Activated T-cell treated with anti-CD3 and anti-CD28 coated beads for 24 hours (primary cell): ENCODE measurements at places on chromosomes 13 and 19.

DNA sequence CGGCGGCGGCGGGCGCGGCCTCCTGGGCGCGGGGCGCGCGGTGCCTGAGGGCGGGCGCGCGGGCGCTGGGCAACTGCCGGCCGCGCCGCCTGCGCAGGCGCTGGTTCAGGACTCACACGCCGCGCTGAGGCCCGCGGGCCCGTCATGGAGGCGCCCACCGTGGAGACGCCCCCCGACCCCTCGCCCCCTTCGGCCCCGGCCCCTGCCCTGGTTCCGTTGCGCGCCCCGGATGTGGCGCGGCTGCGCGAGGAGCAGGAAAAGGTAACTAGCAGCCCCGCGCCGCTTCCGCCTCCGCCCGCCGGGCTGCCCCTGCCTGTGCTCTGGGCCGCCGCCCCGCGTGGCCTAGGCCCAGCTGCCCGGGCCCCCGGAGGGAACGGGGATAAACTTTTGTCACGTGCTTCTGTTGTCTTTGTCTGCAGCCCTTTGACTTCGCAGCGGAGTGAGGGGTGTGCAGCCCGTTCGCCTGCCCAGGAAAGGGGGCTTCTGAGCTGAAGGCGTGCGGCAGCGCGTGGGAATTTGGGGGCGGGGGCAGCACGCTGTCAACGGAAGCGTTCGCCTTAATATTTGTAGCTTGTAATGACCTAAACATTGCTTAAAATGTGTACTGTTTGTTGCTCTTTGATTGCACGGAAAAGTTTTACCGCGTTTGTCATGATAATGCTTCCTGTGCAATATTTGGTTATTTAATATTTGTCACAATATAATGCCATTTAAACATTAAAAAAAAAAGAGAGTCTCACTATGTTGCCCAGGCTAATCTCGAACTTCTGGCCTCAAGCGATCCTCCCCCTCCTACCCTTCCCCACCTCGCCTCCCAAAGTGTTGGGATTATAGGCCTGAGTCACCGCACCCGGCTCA is 594 bp downstream of the URI1 start:
- DNase-seq, result peak; percentile 67

GRCh38 chr13:28010046-28010445 is 21.6 kb upstream of the URAD start:
- DNase-seq, result no peak

DNA sequence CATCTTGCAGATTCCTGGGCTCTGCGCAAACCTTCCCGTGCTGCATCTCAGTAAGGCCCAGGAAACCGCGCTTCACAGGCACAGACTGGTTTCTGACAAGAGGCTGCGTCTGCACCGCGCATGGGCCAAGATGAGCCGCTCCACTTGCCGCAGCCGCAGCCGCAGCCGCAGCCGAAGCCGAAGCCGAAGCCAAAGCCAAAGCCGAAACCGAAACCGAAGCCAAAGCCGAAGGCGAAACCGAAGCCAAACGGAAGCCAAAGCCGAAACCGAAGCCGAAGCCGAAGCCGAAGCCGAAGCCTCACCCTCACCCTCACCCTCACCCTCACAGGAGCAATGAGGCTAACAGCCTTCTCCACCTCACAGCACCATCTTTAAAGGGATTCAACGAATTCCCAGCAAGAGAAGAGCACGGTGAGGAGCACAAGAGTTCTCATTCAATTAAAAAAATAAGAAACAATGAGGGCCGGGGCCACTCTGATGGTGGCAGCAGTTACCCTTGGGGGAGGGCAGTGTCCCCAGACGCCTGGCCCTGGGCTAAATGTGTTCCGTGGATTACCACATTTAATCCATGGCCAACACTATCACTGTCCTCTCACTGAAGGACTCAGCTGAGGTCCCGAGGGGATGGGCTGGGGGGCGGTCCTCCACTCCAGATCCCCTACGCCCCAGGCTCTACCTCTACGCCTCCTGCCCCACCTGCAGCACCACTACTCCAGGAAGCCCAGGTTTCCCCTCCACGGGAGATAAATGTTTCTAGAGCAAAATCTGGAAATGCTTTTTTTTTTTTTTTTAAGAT is 29.1 kb downstream of the ZNF787 start:
- DNase-seq, result no peak

- peak; percentile 38 for DNase-seq
These were observed 2.7 kb downstream of the WDR88 start for GRCh38 chr19:33134571-33135041.

- DNase-seq, result no peak
These were observed 28.8 kb downstream of the ZNF91 start for GRCh38 chr19:23366437-23366836.

DNA sequence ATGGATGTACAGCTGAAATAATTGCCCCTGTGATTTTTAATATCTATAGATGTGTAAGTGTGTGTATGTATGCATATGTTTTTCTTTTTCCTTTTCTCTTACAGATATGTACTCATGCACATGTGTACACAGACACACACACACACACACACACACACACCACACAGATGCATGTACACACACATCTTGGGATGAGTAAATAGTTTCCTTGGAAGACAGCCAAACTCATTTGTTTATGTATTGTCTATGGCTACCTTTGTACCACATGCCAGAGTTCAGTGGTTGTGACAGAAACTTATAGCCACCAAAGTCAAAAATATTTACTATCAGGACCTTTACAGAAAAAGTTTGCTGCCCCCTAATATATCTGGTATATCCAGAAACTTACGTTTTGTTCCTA is 192.6 kb downstream of the MAB21L1 start:
- no peak for DNase-seq

DNA sequence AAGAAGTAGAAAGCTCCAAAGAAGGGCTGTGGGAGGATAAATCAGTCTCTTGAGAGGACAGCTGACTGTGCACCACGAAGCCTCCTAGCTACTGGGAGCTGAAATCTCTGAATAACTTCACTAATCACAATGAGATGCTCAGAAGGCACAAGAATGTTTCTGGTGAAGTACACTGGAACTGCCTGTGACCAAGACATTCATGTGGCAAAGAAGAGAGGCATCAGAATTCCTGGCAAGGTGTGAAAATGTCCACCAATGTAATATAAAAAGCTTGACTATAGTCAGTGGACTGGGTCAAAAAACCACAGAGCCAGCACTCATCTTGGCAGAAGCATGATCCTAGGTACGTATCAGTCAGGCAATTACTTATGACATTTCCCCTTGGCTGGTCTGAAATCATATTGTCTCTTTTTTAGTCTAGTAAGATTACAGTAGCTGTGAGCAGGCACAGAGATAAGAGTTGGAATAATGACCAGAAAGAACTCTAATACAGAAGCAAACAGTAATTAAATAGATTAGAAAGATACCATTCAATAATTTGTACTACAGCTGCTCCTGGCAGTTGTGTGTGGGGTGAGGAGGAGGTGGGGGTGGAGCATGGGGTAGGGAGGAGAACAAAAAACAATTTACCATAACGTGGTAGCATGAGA is 434.7 kb downstream of the DIAPH3 start:
- no peak for DNase-seq

DNA sequence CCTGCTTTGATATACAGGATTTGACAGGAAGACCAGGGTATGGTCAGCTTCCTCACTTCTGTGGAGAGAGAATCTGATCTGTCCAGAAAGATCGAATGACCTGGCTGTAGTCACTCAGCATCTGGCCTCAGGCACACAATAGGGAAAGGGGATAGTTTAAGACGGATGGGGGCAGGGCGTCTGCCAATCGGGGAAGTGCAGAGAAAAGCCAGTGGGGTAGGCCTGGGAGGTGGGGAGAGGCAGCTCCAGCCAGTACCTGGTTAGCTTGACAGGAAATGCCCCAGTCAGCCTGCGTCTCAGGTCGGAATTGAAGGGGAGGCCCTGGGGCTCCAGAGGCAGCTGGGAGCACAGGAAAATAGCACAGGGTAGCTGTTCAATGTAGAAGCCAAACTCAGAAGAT is 12.4 kb downstream of the ZNF444 start:
- no peak for DNase-seq

DNA sequence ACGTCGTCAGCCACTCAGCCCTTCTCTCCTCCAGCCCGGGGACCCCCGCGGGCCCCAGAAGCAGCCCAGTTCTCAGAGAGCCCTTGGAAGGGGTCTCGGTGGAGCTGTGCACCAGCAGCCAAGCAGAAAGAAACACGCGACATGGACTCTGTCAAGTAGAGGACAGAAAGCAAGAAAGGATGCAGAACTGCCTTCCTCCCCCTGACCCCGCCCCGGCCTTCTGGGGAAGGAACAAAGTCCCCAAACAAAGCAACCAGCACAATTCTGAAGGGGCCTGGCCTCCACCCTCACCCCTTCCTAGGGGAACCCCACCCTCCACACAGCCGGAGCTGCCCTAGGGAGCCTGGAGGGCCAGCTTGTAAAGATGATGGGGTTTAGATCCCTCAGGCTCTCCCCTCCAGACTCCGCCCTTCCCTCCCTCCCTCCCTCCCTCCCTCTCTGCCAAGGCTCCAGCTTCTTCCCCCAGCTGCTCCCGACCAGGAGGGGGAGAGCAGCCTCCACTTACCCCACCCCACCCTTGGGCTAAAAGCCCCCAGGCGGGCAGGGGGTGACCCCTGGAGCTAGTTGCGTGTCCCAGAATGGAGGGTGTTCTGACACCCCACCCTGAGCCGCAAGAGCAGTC is 7.8 kb downstream of the LYL1 start:
- DNase-seq, result no peak

- no peak for DNase-seq
These were observed 29.9 kb downstream of the NLRP13 start for GRCh38 chr19:55902080-55902751.

- DNase-seq, result no peak
These were observed 147.1 kb downstream of the DNAJC15 start for GRCh38 chr13:43170506-43170905.

DNA sequence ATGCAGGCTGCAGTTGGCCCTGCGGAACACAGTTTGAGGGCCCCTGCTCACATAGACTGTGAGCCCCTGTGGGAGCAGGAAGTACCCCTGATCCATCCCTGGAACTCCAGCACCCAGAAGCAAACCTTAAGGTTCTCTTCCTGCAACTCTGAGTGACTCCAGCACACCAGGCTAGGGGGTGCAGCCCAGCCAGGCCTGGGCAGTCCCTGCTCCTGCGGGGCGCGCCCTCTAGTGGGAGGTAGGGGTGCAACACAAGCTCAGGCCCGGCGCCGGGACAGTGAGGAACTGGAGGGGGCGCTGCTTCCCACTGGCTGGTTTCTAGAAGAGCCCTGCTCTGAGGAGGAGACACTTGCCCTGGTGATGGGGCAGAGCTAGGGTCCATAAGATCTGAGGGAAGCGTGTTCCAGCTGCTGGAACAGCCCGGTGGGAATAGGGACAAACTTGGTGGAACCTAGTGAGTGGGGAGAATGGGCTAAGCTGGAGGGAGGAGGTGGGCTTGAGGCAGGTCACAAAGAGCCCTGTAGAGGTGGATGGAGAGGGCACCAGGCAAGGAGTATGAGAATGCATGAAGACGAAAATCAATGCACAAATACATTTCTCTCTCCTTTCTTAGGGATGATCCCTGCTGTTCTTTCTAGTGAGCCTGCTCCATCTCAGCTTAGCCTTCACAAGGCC is 5.0 kb downstream of the ZSCAN5A start:
- peak; percentile 49 for DNase-seq

GRCh38 chr13:42040730-42041010 is 7.8 kb upstream of the DGKH start:
- DNase-seq, result no peak

DNA sequence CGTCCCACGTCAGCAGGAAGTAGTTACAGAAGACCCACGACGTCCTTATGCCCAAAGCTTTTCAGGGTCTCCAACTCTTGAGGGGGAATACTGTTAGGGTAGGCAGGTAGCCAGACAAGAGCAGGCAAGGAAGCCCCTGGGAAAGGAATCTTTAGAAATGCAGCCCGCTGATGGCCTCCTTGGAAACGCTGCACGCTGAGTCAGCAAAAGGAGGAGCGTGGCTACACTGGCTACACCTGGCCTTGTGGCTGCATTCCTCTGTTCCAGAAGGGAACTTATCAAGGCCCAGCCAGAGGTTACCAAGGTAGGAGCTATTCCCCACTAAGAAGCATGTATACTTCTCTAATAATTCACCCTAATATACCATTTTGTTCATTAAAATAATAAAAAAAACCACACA is 2.0 kb downstream of the ERVV-1 start:
- DNase-seq, result no peak

DNA sequence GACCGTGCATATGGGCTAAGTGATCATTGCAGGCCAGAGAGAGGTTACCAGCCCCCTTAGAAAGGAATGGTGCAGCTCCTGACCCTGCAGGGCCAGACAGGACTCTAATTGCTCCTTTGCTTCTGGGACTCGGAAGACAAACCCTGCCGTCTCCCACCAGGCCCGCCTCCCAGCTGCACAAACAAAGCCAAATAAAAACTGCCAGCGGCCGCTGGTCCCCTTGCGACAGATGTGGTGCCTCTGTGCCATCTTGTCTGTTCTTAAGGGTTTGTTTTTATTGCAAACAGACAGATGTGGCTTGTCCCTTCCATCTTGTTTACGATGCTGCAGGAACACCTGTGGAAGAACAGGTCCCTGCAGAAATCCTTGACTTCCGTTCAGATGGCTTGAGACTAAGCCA is 434.4 kb upstream of the TSHZ3 start:
- DNase-seq, result no peak

GRCh38 chr19:17323300-17323963 is 11.2 kb downstream of the ANO8 start:
- DNase-seq, result no peak

DNA sequence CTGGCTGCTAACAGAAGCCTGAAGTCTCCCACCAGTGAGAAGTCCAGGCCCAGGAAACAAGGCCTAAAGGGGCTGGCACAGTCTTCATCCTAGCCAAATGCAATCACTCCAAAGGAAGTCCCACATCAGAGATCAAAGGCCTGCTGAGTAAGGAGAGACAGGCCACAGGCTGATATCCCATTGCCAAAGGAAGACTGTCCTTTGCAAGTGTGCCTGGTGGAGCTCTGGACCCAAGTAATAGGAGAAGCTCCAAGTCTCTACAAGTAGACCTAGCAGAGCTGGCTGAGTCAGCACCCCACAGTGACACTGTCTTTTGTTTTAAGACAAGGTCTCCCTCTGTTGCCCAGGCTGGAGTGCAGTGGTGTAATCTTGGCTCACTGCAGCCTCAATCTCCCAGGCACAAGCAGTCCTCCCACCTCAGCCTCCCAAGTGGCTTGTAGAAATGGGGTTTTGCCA is 4.5 kb downstream of the DBP start:
- no peak for DNase-seq

GRCh38 chr13:34591900-34592529 is 350.1 kb upstream of the NBEA start:
- no peak for DNase-seq

GRCh38 chr13:91178099-91178498 is 169.4 kb upstream of the MIR17HG start:
- DNase-seq, result no peak

DNA sequence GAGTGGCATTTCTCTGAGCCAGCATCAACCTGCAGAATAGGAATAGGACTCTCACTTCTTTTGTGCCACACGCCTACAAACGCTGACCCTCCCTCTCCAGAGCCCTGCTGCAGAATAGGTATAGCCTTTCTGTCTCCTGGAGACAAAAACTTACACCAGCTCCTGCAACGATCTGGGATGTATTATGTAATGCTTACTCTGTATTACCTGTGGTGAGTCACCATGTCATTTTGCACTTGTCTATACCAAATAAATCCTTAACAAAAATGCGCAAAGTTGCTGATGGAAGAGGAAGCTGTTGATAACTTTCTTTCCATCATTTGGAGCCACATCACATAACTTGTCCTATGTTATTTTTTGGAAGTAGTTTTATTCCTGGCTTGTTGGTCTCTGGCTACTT is 155.8 kb upstream of the FNDC3A start:
- no peak for DNase-seq

- no peak for DNase-seq
These were observed 26.0 kb downstream of the SLC7A1 start for GRCh38 chr13:29569253-29570050.
